NCI-H1417 treated with DMSO at 0.1 percent for 48 hours (cell line): ENCODE measurements at places on chromosomes 11 and 22.

GRCh38 chr22:39129081-39129480 lies 23.4 kb downstream of the CBX7 start:
- DNase-seq: no peak

DNA sequence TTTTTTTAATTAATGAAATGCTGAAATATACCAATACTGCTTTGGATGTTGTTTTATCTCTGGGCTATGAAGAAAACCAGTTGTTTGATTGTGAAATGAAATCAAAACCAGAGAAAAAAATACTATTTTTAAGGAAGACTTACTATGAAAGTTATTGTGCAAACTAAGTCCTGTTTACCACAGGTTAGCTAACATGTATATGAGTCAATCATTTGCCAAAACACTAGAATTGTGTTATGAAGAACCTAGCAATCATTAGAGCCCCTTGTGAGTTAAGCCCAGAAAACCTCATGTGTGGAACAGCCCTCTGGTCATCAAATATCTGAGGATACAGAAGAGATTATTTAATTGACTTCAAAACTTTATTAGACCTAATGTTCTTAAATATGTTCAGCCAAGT lies 83.7 kb downstream of the FAT3 start:
- DNase-seq: no peak

- DNase-seq: no peak
Measured at GRCh38 chr11:116271479-116271878, 501.3 kb downstream of the BUD13 start.

- no peak for DNase-seq
Measured at GRCh38 chr22:42162728-42163489, 32.3 kb upstream of the CYP2D6 start.

DNA sequence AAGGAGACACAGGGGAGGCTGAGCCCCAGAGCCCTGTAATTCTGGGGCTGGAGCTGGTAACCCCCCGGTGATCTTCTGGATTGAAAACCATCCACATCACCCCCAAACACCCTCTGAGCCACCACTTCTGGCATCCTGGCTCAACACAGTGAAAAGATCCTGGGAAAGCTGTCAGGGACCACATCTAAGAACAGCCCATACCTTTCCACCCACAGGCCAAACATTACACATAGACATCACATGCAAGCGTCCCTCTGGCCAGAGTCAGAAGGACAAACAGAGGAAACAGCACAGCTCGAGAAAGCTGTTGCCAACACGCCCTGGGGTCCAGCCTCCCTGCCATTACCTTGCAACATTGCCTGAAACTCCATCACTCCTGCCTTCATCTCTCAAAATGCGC lies 469.5 kb downstream of the SOX6 start:
- no peak for DNase-seq

DNA sequence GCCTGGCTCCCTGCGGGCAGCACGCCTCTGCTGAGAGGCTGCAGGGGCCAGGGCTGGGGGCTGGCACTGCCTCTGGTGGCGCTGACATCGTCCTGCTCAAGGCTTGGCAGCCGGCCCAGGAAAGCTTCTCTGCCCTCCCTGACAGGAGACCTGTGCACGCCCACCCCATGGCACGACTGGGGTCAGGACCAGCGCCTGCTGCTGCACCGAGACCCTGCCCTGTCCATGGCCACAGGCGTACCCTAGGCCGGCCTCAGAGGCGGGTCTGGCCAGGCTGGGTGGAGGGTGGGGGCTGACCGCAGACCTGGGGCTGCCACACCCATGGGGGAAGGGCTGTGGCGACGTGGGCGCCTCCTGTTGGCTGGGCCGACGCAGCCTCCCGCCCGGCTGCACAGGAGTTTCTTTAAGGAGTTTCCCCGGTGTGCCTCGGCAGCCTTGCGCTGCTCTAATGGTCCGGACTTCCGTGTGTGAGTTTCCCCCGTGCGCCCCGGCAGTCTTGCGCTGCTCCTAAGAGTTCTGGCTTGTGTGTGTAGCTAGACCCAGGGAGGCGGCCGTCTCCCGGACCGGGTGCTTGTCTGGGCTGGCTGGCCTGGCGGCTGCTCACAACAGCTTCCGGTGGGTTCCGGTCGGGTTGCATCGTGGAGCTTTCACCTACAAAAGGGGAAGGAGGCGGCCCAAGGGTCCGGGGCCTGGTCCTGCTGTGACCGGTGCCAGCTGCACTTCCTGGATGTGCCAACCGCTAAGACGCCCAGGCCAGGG lies 4.6 kb downstream of the TRABD start:
- no peak for DNase-seq
